ENCODE measurements at places on chromosomes 5 and 9.

DNA sequence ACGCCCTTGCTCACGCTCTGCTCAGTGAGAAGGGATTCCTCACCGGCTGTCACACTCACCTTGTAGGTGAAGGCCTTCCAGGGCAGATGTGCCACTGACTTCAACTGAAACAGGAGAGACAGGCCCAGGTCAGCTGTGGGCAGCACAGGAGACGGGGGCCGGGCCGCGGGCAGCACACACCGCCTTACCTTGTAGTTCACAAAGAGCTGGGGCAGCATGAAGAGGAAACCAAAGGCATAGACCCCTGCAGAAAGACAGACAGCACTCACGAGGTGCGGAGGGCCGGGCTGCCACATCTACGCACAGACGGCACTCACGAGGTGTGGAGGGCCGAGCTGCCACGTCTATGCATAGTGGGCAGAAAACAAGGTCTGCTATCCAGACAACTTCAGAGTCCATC is 23.3 kb downstream of the CLPTM1L start:
- no peak for DNase-seq

DNA sequence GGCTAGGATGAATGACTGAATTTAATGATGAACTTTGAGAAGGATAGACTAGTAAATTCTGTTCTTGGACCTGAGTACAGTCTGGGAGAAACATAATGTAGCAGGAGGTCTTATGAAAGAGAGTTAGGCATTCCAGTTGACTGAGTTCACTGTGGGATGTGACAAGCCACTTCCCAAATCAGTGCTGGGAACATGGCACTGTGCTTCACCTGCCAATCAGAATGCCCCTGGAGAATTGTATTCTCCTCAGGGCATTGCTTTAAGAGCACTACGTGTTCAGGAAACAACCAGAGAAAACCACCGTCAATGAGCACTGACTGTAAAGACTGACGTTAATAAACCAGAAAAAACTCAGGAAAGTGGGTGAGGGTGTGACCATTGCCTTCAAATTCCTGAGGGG is 1.2 kb downstream of the CCDC107 start:
- DNase-seq, result no peak

- DNase-seq, result peak; percentile 64
Observed at GRCh38 chr9:136326061-136326760, 1.1 kb upstream of the GPSM1 start.

GRCh38 chr9:91006046-91006445 is 204.4 kb downstream of the SYK start:
- no peak for DNase-seq

- DNase-seq, result no peak
Observed at GRCh38 chr9:136222166-136222905, 17.4 kb upstream of the LHX3 start.

DNA sequence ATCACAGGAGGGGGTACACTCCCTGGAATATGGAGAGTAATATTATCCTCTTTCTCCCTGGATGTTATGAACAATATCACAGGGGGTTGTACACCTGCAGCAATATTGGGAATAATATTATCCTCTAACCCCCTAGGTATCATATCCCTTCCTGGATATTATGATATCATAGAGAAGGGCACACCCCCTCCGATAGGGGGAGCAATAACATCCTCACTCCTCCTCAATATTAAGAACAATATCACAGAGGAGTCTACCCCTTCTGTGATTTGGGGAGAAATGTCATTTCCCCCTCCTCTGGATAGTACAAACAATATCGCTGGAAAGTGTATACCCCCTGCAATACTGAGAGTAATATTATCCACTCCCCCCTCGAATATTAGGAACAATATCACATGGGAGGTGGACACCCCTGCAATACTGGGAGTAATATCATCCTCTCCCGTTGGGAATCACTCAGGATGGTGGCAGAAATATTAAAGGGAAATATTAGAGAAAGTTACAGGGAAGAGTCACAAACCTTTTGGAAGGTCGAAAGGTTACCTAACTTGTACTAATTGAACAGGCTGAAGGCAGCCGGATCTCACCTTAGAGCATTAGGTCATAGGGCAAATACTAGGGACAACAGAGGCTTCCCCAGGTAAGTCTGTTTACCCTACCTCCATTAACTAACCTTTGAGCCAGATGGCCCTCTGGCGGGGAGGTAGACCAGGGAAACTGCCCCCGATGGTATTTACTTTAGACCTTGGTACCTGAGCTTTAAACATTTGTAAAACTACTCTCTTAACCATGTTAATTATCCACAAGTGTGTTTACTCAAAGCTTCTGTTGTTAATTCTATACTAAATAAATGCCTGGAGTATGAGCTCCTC is 57.5 kb upstream of the FREM1 start:
- DNase-seq, result no peak

GRCh38 chr9:20570087-20570486 is 52.2 kb downstream of the MLLT3 start:
- no peak for DNase-seq

DNA sequence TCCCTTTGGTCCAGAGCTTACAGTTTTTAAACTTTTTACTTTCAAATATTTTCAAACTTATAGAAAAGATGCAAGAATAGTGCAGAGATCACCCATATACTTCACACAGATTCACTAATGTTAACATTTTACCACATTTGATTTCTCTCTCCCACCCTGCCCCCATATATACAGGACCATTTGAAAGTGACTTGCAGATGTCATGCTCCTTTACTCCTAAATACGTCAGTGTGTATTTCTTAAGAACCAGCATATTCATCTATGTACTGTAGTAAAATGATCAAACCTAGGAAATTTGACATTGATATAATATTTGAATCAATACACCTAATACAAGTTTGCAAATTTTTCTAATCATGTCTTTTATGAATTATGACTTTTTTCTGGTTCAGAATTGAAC is 100.4 kb upstream of the CHD1 start:
- DNase-seq, result no peak

- DNase-seq, result peak; percentile 10
Observed at GRCh38 chr9:71824257-71824656, 55.9 kb upstream of the CEMIP2 start.

DNA sequence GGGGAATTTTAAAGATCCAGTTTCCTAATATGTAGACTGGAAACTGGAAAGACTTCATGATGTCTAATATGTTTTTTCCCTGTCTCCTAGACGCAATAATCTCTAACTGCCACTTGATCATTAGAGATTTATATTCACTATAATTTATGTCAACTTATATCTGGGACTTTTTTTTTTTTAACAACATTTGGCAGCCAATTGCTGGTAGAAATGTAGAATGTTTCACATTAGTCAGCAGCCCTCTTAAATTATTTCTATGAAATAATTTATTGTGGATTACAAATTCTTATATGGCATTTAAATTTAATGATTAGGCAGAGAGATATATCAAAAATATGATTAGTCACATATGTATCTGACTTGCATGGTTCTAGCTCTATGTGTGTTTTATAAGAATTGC is 48.2 kb downstream of the TMEM174 start:
- no peak for DNase-seq

GRCh38 chr5:14574891-14575508 is 6.6 kb upstream of the OTULINL start:
- no peak for DNase-seq

GRCh38 chr5:73117088-73117740 is 3.2 kb upstream of the TMEM171 start:
- DNase-seq, result no peak

DNA sequence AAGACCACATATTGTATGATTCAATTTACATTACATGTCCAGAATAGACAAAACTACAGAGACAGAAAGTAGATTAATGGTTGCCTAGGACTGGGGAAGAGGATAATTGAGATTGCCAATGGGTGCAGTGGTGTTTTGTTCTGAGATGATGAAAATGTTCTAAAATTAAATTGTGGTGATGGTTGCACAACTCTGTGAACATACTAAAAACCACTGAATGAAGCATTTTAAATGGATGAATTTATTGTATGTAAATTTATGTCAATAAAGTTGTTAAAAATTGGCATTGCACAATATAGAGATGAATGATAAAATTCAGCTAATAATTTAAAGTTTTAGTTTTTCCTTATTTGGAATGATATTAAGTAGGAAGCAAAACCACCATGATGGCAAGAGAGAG is 109.5 kb upstream of the NR4A3 start:
- no peak for DNase-seq

GRCh38 chr5:74801941-74802340 is 34.9 kb downstream of the NSA2 start:
- DNase-seq, result no peak

DNA sequence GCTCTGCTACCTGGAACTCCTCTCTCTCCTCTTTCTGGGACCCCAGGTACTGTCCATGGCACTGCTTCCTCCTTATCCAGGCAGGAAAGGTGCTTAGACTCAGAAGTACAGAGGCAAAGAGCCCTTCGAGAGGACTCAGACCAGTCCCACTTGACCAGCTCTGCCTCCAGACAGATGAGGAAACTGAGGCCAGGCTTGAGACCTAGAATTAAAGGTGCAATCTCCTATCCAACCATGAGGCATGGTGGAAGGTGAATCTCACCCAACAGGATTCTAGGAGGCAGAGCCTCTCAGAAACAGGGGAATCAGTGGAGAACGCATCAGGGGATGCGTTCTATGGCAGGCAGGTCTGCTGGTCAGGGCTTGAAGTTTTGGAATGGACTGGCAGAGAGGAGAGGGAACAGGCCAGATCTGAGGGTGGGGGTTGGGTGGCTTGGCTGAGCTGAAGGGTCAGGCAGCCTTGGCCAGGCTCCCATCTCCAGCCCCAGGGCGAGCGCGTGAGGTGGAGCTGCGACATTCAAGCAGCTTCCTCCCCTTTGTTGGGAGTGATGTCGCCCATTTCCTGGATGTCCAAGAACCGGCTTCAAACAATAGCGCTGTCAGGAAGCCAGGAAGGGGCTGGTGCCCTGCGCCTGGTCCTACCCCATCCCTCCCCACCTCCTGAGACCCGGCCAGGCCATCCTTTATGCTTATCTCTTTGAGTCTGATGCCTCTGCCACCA is 26.2 kb downstream of the NDUFA8 start:
- DNase-seq, result no peak

DNA sequence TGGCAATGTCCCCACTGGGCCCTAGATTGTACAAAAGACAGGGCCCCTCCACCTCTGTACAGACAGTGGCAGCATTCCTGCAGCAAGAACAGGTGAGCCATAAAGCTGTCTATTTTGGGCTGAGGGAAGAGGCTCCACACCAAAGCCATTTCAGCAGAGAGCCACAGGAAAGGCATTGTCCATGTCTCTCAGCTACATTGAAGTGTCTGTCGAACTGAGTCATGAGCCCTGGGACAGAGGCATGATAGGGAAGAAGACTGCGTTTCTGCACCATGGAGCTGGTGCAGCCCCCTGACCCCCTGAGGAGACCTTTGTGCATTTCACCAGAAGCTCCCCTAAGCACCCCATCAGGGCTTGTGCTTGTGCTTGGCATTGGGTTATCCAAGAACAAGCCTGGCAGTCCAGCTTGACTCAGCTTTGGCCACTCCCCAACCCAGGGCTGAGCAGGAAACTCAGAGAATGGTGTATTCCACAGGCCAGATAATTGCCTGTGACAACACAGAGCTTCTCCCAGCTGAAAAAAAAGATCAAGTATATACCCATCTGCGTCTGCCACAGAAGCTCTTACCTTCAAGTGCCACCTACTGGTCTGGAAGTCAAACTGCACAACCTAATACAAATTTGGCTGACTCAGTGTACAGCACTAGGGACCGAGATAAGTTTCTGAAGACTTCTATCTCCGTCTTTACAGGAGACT is 5.9 kb upstream of the FRMD3 start:
- peak; percentile 41 for DNase-seq

- no peak for DNase-seq
Observed at GRCh38 chr9:118281772-118282171, 577.6 kb downstream of the TLR4 start.

- DNase-seq, result no peak
Observed at GRCh38 chr5:58317808-58318207, 142.1 kb downstream of the PLK2 start.

GRCh38 chr5:179488975-179489374 is 61.4 kb upstream of the RUFY1 start:
- no peak for DNase-seq

GRCh38 chr9:8838136-8838535 is 1038.6 kb upstream of the DMAC1 start:
- DNase-seq, result no peak

DNA sequence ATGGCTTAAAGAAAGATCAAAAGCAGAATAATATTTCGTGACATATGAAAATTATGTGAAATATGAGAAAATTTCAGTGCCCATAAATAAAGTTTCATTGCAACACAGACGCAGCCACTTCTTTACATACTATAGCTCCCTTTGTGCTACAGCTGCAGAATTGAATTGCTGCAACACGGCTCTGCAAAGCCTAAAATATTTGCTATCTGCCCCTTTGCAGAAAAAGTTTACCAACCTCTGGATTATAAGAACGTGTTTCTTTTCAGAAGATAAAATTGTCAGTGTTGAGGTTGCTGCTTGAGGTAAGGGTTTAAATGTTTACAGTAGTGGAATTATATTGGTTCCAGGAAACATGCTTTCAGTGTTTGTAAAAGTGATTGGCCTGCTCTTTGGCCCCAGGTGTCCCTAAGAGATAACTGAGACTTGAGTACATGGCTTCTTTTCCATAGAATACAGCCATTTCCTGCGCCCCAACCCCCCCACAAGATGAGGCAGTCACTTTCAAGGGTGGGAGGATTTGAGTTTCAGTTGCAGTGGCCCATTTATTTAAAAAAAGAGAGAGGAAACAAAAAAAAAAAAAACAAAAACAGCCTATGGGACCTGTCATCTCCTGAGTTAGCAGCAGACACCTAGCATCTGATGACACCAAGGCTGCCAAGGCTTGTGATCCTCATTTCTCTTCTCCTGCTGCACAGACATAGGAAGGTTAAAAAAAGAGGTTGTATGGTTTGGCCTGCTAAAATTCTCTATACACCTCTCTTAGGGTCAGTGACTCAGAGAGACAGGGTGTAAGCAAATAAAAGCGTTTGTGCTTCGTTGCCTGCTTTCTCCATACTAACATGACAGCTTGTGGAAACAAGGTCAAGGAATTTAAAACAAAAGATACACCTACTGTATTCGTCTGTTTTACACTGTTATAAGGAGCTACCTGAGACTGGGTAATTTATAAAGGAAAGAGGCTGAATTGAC is 28.0 kb upstream of the HTR4 start:
- DNase-seq, result no peak

- no peak for DNase-seq
Observed at GRCh38 chr5:68217528-68217927, 2.0 kb downstream of the PIK3R1 start.

DNA sequence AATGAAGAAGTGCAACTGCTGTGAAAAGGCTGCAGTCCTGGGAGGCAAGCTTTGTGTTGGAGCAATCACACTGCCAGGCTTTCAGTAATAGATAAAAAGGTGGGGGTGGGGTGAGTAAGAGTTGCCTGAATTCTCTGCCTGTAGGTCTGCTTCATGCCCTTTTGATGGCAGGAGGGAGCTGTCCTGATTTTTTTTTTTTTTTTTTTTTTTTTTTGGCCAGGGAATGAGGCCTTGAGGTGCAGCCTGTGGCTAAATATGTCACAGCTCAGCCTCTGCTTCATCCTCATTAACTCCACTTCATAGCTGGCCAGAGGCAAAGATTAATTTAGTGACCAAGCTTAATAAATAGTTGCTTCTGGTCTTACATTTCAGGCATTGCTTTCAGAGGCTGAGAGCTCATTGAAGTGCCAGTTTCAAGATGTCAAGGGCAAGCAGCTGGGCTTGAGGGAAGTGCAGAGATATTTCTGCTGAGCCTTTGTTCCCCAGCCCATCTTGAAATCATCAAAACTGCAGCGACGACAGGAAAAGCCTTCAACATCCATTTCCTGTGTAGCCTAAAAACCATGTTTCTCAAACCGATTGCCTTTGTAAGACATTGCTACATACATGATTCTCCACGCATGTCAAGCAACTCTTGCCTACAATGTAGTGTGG is 134.7 kb downstream of the MACIR start:
- DNase-seq, result no peak

- no peak for DNase-seq
Observed at GRCh38 chr9:130636648-130637020, 27.8 kb upstream of the PRDM12 start.

All from hematopoietic multipotent progenitor cell (in vitro differentiated cells).